ENCODE measurements at places on chromosomes 12 and 14.

DNA sequence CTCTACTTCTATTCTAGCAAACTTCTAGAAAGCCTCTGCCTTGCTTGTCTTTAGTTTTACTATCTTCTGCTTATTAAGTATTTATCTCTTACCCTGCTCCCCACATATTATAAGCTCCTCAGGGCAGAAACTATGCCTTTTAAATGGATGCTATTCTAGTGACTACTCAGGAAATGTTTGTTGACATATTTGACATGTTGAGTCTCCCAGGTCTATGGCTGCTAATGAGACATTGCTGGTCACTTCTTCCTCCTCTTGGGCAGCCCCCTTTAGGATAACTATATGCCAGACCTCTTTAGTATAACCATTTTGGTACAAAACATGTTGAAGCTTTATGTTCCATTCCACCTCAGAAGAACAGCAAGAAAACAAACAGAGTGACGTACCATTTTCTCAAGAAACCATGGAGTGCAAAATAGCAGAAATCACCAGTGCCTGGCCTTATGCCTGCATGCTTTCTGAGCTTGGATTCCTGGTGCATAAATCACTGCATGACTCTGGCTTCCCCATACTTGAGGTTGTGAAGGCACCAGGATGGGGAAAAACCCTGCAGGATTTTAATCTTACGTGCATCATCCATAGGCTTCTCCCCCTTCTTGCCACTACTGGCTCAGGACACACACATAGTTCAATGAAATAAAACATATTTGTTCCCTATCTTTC lies 202.6 kb downstream of the TMX1 start:
- DNase-seq = no peak

GRCh38 chr12:110760204-110760609 lies 17.5 kb upstream of the PPP1CC start:
- DNase-seq = no peak

GRCh38 chr12:43969882-43970281 lies 134.0 kb downstream of the TMEM117 start:
- no peak for DNase-seq

GRCh38 chr12:52903855-52904508 lies 894 bp downstream of the KRT8 start:
- no peak for DNase-seq

- DNase-seq = no peak
Measured at GRCh38 chr12:27635349-27635972, 60.8 kb upstream of the REP15 start.

GRCh38 chr12:42652048-42652447 lies 62.5 kb upstream of the PRICKLE1 start:
- DNase-seq = no peak

- no peak for DNase-seq
Measured at GRCh38 chr14:103196716-103197115, 73.5 kb downstream of the TNFAIP2 start.

DNA sequence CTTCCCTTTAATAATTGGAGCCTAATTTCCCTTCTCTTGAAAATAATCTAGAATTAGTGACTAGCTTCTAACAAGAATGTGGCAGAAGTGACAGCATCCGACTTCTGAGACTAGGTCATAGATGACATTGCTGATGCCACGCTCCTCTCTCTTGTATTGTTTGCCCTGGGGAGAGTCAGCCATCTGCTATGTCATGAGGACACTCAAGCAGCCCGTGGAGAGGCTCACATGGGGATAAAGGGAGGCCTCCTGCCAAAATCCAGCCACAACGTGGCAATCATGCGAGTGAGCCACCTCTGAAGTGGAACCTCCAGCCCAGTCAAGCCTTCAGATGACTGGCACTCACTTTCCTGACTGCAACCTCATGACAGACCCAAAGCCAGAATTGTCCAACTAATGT lies 54.2 kb upstream of the LRRK2 start:
- DNase-seq = no peak

DNA sequence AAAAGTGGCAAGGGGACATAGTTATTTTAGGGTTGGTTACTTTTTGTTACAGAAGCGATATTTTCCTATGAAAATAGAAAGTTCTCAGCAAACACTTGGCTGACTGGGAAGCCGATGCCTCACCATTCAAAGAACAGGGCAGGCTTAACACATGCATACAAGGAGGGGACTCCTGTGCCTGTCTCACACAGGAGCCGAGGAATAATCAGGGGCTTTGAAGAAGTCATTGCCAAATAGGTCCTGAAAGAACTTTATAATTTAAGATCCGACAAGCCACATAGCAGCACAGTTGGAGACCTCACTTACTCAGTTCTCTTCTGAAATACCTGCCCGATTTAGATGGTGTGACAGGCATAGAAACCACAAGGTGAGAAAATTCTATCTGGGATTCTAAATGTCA lies 389.8 kb downstream of the EMP1 start:
- DNase-seq = no peak

- no peak for DNase-seq
Measured at GRCh38 chr14:30993071-30993470, 32.4 kb upstream of the AP4S1 start.

GRCh38 chr14:75941030-75941429 lies 40.8 kb downstream of the TGFB3 start:
- DNase-seq = no peak

GRCh38 chr12:26690601-26691000 lies 142.4 kb downstream of the ITPR2 start:
- no peak for DNase-seq

GRCh38 chr14:29822430-29822709 lies 105.3 kb downstream of the PRKD1 start:
- DNase-seq = no peak

DNA sequence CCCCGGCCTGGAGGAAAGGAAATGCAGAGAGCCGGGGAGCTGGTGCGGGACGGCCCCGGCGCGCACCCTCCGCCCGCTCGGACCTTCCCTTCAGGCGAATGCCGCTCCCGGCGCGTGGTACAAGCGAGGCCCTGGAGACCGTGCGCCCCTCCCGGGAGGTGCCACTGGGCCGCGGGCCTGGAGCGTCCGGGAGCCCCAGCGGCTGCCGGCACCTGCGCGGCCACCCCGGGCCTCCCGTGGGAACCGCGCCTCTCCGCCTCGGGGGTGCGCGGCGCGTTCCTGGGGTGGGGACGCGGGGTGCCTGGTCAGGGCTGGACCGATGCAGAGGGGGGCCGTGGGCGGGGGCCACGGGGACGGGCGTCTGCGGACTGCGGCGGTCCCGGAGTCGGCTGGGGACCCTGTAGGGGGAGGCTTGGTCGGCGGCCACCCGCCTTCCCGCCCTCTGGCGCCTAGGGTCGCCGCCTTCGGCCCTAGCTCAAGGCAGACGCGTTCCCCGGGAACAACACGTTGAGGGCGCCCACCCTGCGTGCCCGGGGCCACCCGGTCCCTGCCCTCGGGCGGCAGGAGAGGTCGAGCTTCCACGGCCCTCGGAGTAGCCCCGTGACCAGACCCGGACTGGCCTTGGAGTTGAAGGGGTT lies 599 bp downstream of the PAPLN start:
- no peak for DNase-seq

- no peak for DNase-seq
Measured at GRCh38 chr14:82626156-82627066, 1092.8 kb upstream of the SEL1L start.

DNA sequence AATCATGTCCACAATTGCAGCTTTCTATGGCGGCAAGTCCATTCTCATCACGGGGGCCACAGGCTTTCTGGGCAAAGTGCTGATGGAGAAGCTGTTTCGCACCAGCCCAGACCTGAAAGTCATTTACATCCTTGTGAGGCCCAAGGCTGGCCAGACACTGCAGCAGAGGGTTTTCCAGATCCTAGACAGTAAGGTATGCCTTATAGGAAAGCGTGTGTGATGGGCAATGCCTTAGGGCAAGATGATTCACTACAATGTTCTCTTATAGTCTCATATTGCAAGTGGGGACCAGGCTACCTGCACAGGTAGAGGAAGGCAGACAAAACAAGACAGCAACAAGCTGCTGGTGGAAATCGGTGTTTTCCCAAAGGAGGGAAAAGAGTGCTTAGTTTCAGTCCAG lies 110.5 kb downstream of the ERGIC2 start:
- DNase-seq = no peak

DNA sequence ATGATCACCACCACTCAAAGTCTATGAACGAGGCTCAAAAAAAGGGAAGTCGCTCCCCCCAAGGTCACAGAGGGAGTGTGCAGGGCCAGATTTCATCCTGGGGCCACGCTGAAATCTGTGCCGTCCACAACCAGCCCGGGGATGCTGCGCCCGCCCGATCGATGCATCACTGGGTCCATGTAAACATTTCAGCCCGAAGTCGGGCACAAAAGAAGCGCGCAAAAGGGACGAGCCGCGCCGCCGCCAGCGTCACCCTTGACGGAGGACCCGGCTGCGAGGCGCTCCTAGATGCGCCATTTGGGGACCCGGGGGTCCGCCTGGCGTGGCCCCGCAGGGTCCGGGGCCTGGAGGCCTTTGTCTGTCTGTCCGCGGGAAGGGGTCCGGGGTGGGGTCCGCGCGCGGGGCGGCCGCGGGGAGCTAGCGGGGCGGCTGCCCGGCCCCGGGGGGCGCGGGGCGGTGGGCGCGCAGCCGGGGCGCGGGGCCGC lies 503 bp downstream of the FBXO21 start:
- DNase-seq = peak; percentile 9

GRCh38 chr12:117972301-117972700 lies 3.5 kb upstream of the KSR2 start:
- no peak for DNase-seq

All from activated CD4-positive, alpha-beta T cell treated with anti-CD3 and anti-CD28 coated beads, Interleukin-2, amount 50 U/mL, for 24 hours (primary cell).